ENCODE measurements at places on chromosomes 3 and 15.

GRCh38 chr3:149535333-149535685 lies 60.8 kb downstream of the TM4SF4 start:
- DNase-seq, result no peak

DNA sequence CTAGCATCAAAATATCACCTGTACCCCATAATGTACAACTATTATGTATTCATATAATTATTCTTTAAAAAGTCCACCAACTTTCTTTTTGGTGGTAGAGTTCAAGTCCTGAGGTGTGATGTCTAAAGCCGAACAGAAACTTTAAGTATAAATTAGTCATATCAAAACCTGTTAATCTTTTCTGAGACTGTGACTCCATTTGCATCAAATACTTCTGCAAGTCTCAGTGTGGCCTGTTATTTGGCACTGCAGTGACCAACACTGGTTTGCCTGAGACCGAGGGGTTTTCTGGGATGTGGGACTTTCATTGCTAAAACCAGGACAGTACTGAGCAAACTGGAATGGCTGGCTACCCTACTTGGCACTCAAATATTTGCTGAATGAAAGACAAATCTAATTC lies 7.3 kb downstream of the NGLY1 start:
- no peak for DNase-seq

DNA sequence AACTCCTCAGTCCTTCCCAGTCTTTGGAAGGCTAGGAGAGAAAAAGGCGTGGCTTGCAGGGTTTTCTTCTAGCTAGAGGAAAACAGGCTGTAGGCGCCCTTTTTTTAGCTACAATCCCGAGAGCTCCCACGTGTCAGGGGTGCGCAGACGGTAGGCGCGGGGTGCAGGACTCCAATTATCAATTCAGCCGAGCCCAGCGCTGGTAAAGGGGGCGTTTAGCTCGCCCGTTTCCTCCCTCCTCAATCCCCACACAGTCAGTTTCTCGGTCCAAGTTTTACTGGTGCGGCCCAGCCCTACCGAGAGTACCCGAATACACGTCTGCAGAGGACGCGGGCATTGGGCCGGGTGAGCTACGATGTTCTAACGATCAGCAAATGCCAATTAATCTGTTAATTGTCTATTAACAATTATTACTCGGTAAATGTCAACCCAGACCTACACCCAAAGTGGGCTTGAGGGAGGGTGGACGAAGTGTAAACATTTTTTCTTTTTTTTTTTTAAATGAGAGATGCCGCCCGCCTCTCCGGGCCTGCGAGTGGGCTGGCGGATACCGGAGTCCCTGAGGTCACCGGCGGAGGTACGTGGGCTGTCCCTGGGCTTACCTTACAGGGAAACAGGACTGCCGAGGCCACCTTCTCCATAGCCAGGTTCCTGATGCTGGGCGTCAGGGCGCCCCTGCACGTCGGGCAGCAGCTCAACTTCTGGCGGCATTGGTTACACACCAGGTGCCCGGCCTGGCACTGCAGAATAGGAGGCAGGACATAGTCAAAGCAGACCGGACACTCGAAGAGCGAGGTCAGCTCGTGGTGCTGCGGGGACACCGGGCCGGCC lies 923 bp downstream of the SIAH2 start:
- no peak for DNase-seq

DNA sequence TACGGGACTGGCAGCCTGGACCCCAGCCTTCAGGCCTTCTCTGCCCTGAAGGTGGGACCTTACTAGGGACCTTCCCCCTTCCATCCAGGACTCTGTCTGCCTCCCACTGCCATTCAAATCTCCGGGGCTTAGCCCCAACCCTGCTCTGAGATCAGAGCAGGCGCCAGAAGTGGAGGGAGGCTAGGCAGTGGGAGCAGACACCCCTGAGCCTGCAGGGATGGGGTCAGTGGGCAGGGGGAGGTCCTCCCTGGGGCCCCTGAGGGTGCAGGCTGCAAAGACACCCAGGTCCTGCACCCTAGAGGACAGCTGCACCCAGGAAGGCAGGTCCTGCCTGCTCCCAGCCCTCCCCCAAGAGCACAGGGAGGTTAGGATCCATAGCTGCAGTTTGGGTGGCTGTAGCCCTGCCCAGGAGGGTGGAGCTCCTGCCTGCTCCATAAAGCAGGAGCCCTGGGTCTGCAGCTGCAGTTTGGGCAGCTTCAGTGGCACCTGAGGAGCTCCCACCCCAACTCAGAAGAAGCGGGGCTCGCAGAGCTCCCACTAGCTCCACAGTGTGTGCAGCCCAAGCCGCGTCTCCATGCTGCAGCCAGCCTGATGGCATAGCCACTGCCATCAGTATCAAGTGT lies 8.1 kb upstream of the POC1A start:
- no peak for DNase-seq

- DNase-seq, result no peak
These were observed 10.6 kb downstream of the CEMIP start for GRCh38 chr15:80789796-80790195.

GRCh38 chr3:25592510-25592968 lies 72.2 kb downstream of the TOP2B start:
- no peak for DNase-seq

- peak; percentile 89 for DNase-seq
These were observed 2.2 kb upstream of the CCR5 start for GRCh38 chr3:46368569-46368968.

DNA sequence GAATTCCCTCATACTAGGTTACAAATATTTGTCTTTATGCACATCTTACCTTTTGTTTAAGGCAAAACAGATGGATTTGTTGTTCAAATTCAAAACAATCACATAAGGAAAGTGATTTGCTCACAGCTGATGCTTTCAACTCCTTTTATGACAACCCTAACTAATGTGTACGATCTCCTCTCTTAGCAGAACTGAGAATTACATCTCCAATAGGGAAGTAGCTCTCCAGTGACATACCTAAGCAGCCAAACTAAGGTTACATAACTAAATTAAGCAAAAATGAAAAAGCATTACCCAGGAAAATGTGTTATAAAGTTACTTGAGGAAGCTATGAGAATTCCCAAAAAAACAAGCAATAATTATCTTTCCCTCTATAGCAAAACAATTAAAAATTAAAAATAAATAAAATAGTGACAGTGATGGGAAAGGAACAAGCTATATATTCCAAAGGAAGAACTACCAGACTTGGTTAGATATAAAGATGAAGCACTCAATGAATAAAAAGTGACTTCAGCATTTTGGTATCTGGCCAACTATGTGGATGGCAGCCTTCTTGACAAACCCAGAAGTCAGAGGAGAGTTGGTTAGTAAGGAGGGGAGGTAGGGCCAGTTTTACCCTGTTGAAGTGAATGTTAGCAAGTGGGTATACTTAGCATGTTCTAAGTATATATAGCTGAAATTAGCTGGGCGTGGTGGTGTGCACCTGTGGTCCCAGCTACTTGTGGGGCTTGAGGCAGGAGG lies 32.4 kb downstream of the PEAK1 start:
- DNase-seq, result no peak

DNA sequence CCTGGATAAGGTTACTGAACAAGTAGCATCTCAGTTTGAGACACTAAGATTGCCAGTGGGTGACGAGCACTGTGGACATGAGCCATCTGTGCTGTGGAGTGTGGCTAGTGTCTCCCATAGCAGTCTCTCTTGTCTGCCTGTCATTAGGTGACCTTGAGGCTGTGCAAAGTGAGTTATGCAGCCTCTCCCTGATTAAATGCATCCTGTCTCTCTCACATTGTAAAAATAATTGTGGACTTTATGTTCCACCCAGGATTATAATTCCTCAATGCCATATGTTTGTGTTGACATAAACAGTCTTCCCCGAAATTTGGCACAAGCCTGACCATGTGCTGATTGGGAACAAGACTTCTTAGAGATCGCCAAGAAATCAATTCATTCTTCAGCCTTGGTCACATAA lies 168.9 kb downstream of the MYRIP start:
- no peak for DNase-seq

GRCh38 chr3:152096280-152096906 lies 172.3 kb upstream of the MBNL1 start:
- no peak for DNase-seq

DNA sequence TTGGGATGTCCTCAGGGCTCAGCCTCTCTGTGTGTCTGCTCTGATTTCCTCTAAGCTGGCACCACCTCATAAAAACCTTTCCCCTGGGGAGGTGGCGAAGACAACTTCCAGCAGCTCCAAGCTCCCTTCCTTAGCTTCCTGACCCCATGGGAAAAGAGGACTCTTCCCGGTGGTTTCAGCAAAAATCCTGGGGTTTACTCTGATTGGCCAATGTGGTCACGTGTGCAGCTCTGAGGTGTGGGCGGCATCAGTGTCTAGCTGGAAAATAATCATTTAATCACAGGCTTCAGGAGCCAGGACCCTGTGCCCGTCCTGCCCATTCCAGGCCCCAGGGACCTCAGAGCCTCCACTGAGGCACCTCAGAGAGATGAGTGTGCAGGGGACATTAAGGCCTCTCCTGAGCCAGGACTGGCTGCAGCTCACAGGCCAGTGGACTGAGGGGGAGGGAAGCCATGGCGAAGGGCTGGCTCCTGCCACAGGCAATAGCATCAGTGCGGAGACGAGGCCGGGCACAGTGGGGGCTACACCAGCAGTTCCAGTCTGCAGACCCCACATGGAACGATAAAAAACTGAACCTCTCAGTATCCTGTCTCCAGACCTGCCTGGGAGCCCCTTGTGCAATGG lies 104.1 kb downstream of the TPRA1 start:
- no peak for DNase-seq

GRCh38 chr15:51620641-51621040 lies 1.9 kb downstream of the DMXL2 start:
- no peak for DNase-seq

GRCh38 chr3:184676927-184677326 lies 34.9 kb downstream of the MAGEF1 start:
- no peak for DNase-seq

GRCh38 chr3:119538772-119539171 lies 20.6 kb downstream of the CD80 start:
- DNase-seq, result no peak

- no peak for DNase-seq
These were observed 130.8 kb upstream of the SLC2A2 start for GRCh38 chr3:171157286-171157685.

DNA sequence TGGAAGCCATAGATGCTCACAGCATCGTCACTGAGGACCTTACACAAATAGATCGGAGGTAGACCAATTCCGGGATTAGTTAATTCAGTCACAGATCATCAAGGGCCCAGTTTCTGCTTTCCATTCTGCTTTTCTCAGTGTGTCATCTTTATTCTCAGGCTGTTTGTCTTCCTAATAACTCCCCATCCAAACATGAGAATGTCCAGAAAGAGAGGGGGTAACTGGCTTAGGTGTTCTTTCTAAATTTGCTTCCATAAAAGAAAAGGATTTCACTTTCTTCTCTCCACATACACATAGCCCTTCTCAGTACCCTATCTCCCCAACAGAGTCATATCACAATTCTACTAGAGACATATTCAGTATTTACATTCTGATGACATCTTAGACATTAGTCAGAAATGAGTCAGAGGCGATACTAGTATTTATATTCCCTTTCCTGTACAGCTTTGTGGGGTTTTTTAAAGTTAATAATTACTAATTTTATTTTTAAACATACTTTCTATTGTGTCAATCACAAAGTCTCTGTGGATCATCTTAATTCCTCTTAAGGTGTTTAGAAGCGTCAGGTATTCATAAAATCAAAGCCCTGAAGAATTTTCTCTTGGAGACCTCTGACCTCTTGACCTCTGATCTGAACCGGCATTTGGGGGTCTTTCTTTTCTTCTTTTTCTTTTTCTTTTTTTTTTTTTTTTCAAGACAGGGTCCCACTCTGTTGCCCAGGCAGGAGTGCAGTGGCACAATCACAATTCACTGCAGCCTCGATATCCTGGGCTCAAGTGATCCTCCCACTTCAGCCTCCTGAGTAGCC lies 24.3 kb upstream of the IL12A start:
- DNase-seq, result no peak

- DNase-seq, result no peak
These were observed 24.7 kb downstream of the GPR171 start for GRCh38 chr3:151178208-151178845.

All from T-helper 2 cell (primary cell).